ENCODE measurements at places on chromosomes 3 and 15.

DNA sequence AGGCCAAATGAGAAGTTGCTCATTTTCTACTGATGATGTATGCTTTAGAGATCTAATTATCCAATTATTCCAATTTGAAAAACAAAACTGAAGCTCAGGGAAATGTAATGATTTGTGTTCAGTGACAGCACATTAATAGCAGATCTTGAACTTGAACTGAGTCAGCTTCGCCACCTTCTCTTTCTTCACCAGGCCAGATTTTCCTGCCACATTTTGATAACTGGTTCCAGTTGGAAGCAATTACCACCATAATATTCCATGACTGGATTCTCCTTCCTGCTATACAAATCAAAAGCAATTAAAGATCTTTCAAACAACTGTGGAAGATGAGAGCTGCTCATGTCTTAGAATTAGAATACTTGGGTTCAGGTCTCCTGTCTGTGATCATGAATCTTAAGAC lies 334.1 kb downstream of the RBMS3 start:
- DNase-seq = peak; percentile 9

GRCh38 chr3:123071146-123071545 lies 4.3 kb downstream of the PDIA5 start:
- no peak for DNase-seq

DNA sequence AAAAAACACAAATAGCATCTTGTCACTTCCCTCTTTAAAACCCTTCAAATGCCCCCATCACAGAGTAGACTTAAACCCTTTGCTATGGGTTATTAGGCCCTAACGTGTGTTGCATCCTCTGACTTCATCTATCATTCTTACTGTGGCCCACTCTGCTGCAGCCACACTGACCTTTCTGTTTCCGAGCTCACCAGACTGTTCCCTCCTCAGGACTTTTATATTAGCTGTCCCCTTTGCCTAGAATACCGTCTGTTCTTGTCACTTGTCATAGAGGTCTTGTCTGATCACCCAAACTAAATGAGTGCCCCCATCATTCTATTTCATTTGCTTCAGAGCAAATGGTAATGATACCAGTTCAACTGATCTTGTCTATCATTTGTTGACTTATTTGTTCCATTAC lies 877 bp upstream of the FEM1B start:
- DNase-seq = no peak

DNA sequence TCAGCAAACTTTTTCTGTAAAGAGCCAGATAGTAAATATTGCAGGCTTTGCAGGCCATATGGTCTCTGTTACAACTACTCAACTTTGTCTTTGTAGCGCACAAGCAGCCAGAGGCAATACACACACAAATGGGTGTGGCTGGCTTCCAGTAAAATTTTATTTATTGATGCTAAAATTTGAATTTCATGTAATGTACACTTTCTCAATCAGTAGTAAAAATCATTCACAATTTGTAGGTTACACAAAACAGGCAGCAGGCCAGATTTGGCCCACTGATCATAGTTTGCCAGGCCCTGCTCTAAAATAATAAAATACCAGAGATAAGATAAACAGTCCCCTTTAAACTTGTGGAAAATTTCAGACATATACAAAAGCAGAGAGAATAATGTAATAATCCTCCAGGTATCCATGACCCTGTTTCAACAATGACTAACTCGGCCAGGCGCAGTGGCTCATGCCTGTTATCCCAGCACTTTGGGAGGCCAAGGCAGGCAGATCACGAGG lies 330.3 kb downstream of the SHQ1 start:
- no peak for DNase-seq

GRCh38 chr3:176724394-176724759 lies 472.9 kb downstream of the TBL1XR1 start:
- no peak for DNase-seq

- no peak for DNase-seq
These were observed 35.5 kb upstream of the EPHB3 start for GRCh38 chr3:184526088-184526433.

- DNase-seq = no peak
These were observed 213.5 kb upstream of the PRICKLE2 start for GRCh38 chr3:64438812-64439211.

- DNase-seq = no peak
These were observed 72.6 kb upstream of the NSMCE3 start for GRCh38 chr15:29342201-29342600.

GRCh38 chr15:93476491-93477177 lies 387.6 kb upstream of the RGMA start:
- DNase-seq = no peak

DNA sequence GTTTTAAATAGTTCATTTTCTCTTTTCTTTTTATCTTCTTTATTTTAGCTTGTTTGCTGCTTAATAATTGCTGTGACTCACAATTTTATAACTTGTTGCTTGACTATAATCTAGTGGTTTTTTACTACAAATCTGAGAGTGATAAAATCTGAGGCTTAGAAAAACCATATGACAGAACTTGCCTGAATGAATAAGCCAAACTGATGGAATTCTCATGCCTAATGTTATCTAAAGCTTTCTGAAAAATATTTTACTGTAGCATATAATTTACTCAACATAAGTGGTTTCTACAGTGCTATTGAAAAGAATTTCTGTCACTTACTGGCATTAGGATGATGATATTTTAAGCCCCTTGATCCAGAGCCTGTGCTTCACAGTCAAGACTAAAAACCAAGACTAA lies 175.1 kb downstream of the VGLL3 start:
- DNase-seq = no peak

GRCh38 chr15:42009022-42009421 lies 11.8 kb downstream of the PLA2G4E start:
- DNase-seq = no peak

DNA sequence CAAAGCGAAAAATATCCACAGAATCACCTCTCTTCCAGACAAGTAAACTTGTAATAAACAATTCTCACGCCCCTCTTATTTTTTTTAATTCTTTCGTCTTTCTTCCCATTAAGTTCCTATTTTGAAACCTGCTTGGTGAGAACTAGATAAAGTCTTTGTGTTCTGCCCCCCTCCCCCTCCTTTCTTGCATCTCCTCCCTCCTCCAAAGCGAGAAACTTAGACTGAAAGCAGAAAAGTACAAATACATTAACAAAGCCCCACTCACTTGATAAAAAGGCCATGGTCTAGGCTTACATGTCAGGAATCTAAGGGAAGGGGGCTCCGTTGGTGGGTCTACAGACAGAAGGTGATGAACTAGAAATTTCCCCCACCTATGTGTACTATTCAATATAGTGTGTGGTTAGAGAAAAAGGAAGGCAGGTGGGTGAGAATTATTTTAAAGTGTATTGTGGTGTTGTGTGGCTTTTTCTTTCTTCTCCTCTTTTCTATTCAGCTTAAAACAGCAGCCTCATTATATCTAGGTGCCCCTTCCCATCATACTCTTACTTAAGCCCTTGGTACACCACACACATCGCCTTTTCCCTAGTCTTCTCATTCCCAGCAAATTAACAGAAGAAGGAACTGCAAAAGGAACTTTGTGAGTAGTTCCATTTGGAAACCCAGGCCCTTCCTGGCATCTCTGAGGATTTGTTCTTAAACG lies 215.3 kb downstream of the MEIS2 start:
- peak; percentile 26 for DNase-seq

DNA sequence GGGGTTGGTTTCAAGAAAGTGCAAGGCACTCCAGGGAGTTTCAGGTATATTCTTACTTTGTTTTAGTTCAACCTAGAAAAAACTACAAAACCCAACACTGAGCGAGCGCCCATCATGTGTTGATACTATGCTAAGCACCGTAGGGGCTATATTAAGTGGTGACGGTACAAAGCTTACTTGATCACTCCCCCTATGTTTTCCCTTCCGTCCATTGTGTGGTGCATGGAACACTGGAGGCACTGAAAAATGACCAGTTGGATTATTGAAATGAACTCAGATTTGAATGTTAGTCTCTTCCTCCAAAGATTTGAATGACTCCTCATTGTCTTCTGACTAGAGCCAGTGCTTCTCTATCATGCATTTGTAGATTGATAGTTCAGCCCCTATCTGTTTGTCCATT lies 6.6 kb downstream of the MYZAP start:
- no peak for DNase-seq

DNA sequence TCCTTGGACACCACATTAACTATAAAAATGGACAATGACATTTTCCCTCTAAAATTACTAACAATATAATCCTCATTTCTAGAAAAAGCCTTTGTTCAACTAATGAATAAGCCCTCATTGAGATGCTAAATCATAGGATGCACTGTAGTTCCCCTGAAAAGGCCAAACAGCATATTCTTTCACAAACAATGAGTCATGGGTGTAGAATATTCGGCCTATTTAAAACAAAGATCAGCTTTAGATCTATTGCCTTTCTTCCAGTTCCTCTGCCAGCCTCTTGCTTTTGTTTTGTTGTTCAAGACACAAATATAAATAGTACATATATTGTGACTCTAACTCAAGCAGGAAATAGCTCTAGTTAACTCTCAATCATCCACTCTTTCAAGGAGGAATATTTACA lies 82.5 kb downstream of the ADAM10 start:
- no peak for DNase-seq

DNA sequence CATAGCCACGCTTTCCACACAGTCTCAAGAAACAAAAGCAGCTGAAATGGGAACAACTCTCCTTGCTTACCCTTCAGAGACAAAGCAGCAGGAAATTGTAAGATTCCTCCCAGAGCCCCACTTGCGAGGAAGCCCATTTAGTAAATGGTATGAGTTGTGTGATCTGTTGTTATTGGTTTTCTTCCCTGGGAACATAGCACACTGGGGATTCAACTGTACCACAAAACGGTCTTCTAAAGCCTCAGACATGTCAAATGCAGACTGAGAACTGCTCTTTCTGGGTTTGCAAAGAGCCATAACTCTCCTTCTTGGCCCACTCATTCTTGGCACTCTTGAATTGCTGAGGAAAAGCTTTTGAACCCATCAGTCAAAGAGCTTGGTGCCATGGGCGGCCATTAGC lies 101.0 kb upstream of the COL8A1 start:
- DNase-seq = no peak

- DNase-seq = no peak
These were observed 490.4 kb upstream of the PROK2 start for GRCh38 chr3:72275331-72275751.

- no peak for DNase-seq
These were observed 880.6 kb upstream of the ARPP21 start for GRCh38 chr3:34758630-34759261.

GRCh38 chr3:187274977-187275338 lies 16.6 kb downstream of the MASP1 start:
- DNase-seq = peak; percentile 55

GRCh38 chr3:16884748-16885592 lies at the start of gene PLCL2:
Gene PLCL2 (plus strand): TSS chr3:16884955. CDS start chr3:16885040, 85 bp downstream.
- peak; percentile 85 for DNase-seq

DNA sequence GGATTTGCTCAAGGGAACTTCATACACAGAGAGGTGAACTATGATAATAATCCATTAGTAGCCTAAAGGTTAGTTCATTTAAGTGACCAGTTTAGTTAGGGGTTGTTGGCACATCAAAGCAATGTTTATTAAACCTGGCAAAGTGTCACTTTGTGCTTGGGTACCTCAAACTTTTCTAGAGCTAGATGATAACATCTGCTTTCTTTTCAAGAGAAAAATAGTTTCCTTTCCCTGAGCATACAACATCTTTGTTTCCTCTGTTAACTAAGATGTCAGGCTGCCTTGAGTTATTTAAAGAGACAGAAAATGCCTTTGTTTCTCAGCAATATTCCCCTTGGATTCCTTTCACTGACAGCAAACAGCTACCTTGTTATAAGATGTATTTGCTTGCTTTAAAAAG lies 26.7 kb upstream of the SMAD3 start:
- peak; percentile 30 for DNase-seq

Measured in retina (tissue), 1 donor.